Skeletal muscle cell (primary cell): ENCODE measurements at places on chromosomes 1 and 21.

DNA sequence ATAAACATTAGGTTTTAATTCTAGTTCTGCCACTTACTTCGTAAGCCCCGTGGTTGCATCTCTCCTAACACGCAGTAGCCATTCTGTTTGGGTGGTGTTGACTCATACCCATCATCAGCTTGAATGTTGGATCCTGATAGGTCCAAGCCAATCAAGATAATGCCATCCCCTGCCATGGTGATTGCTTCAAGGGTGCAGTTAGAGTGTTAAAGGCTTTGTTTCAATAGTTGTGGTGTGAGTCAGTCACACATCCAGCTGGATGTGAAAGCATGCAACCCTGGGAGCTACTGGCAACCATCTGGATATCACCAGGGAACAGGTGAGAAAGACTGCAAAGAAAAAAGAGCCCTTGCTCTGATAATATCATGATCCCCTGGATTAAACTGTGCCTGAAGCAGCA is 69.1 kb downstream of the OMA1 start:
- no peak for DNase-seq

- no peak for DNase-seq
Observed at GRCh38 chr21:29224006-29224405, 74.7 kb upstream of the BACH1 start.

GRCh38 chr1:63329621-63330330 is 7.4 kb downstream of the FOXD3 start:
- no peak for DNase-seq

- no peak for DNase-seq
Observed at GRCh38 chr1:15231714-15232201, 15.3 kb upstream of the FHAD1 start.

- DNase-seq: no peak
Observed at GRCh38 chr1:173733912-173734311, 19.1 kb downstream of the KLHL20 start.

GRCh38 chr1:18249631-18250030 is 142.0 kb downstream of the IGSF21 start:
- no peak for DNase-seq

DNA sequence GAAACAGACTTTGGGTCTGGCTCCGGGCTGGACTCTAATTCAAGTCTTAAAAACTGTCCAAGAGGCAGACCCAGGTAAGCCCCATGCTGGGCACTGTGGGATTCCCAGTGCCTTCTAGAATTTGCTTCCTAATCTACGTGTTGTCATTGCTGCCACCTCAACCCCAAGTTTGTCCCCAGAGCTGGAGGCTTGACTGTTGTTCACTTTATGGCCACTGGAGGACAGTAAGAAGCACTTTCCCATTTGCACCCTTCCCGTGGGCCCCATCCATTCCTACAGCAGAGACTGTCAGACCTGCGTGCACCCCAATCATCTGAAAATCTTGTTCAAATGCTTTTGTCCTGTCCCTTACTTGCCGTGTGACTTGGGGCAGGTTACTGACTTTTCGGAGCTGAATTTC is 29.4 kb upstream of the VASH2 start:
- DNase-seq: no peak

GRCh38 chr1:180343921-180344769 is 114.1 kb downstream of the LHX4 start:
- DNase-seq: peak; percentile 24

GRCh38 chr1:221632072-221632471 is 109.8 kb downstream of the DUSP10 start:
- DNase-seq: no peak

- no peak for DNase-seq
Observed at GRCh38 chr1:160206036-160206389, 829 bp downstream of the PEA15 start.

- DNase-seq: no peak
Observed at GRCh38 chr21:44648557-44649311, 2.5 kb downstream of the KRTAP10-11 start.

GRCh38 chr1:31505911-31506497 is 70.3 kb upstream of the TINAGL1 start:
- DNase-seq: peak; percentile 61

DNA sequence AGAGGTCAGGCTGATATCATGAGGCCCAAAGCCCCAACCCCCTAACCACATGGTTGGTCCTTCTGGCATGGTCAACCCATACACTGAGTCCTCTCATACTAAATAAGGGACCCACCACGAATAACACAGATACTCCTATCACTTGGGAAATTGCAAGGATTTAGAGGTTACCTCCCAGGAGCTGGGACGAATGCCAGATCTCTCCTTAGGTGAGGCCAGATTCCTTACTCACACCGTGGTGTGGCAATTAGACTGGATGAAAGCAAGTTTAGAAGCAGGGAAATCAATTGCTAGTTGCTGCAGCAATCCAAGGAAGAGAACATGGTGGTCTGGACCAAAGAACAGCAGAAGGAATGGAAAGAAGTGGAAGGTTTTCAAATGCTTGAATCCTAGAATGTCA is 60.1 kb downstream of the IER5 start:
- DNase-seq: no peak

DNA sequence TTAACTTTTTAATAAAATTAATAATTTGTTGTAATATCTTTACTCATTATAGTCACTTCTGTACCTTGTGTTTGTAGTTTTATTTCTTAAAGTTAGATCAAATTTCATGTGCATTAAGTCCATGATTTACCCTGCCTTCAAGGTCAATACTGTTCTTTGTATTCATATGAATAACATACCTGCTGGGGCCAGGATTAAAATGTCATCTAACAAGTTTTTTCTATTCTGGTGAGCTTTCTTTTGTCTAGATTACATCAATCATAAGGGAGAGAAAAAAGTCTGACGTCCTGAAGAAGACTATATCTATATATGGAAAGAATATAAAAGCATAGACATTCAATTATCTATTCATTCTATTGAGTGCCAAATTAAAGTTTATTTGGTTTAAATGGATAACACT is 232.6 kb downstream of the COL11A1 start:
- no peak for DNase-seq

GRCh38 chr1:39105061-39105840 is 79.1 kb downstream of the NDUFS5 start:
- DNase-seq: no peak

DNA sequence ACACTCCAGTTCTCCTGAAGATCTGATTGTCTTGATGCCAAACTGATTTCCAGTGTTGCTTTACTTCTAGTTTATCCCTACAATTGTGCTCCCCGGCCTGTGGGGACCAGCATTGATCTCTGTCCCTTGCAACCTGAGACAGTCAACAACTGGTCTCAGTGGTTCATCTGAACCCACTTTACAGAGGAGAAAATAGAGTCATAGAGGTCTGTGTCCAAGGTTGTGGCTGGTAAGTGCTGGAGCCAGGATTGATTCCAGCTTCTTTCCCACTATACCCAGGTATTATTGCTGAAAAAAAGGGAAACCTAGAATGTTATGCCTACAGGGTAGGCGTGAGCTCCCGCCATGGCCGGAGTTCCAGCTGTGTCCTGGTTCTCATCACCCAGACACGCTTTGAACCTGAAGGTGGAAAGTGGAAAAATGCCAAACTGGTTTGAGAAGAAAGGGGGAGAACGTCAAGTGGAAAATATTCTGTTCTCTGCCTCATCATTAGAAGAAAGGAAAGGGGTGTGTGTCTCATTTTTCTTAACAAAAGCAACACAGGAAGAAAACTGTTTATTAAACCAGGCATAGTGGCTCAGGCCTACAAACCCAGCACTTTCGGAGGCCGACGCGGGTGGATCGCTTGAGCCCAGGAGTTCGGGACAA is 60.7 kb upstream of the ITPKB start:
- DNase-seq: no peak

DNA sequence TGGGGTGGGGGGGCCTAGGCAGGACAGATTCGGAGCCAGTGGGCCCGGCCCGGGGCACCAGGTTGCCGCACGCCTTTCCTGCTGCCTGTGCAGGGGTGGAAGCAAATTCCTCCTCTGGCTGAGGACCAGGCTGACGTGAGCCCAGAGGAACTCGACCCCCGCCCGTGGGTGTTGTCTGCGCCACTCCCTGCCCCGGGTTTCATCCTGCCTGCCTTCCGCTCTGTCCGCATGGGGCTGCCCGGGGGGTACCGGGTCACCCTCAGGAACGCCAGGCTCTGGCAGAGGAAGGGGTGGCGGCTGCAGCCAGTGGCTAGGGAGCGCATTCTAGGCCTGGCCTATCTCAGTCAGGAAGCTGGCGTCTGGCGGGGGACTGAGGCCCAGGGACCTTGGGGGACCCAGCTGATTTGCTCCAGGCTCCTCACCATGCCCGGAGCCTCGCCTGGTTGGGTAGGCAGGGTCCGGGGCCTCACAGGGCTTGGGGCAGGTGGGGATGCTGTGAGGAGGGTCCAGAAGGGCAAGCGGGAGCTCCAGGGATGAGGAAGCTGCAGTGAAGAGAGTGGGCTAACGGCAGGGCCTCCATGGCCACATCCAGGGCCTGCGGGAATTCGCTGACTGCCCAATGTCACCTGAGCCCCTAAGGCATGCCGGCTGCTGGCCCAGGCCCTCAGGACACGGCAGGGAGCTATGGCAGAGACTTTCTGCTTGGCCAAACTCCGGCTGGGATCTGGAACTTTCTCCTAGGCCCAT is 2.4 kb upstream of the IBA57 start:
- peak; percentile 15 for DNase-seq

GRCh38 chr1:225442123-225442505 is 14.3 kb upstream of the LBR start:
- no peak for DNase-seq

DNA sequence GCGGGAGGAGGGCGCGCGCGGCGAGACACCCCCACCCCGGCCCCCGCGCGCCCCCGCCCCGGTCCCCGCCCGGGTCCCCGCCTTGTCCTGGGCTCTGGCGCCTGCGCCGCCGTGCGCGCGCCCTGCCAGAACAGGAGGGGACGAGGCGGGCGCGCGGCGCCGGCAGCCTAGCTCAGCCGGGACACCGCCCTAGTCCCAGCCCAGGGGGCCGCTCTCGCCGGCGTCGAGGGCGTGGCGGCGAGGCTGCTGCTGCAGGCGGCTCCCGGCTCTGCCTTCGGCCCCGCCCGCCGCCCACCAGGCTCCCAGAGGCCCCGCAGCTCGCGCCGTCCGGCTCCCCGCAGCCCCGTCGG is at the start of gene RCAN3:
Gene RCAN3, plus strand, starts transcription at position 128 of the 350 bp plus-strand sequence. CDS start 11,537 bp downstream, outside the sequence.
- peak; percentile 39 for DNase-seq

DNA sequence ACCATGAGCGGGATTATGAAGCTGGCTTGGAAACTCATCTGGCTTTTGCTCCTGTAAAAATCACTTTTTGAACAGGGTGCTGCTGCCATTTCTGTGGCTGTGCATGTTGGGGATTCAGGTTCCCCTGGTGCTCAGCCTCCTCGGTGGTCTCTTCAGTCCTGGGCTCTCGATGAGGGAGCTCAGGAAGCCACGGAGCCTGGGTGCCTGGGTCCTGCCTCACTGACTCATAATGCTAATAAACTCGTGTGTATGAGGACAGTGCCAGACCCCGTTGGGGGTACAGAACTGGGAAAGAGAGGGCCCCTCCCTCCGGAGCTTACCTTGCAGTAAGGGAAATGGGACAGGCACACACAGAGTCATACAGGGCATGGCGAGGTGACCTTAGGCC is 5.8 kb downstream of the COQ8A start:
- no peak for DNase-seq

- DNase-seq: no peak
Observed at GRCh38 chr1:9873992-9874391, 36.1 kb downstream of the CTNNBIP1 start.

DNA sequence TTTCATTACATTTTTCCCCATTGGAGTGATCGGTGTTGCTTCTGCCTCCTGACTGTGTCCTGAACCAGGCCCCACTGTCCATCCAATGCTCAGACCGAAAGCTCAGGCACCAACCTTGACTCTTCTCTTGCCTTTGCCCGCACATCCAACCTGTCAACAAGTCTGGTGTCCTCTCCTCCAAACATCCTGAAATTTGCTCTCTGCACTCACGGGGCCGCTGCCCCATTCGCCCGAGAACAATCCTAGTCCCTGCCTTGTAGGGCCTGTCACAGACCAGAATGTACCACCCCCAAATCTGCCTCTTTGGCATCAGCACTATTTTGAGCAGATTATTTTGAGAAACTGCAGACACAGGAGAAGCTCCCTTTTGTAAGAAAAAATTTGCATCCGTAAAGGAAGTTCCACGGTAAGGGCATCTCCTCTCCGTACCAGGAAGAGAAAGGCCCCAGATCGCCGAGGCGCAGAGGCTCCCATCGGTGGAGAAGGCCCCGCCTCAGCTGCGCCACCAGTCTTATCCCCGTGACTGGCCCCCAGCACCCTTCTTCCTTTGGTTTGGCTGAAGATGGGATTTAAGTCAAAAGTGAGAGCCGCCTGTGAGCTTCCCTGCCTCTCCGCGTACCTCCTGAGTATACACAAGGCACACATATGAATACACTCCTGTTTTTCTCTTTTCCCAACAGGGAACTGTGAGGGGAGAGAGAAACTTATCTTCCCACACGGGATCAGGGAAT is 7.1 kb downstream of the MORN1 start:
- DNase-seq: no peak

GRCh38 chr1:228002792-228003191 is 4.0 kb upstream of the WNT3A start:
- no peak for DNase-seq

DNA sequence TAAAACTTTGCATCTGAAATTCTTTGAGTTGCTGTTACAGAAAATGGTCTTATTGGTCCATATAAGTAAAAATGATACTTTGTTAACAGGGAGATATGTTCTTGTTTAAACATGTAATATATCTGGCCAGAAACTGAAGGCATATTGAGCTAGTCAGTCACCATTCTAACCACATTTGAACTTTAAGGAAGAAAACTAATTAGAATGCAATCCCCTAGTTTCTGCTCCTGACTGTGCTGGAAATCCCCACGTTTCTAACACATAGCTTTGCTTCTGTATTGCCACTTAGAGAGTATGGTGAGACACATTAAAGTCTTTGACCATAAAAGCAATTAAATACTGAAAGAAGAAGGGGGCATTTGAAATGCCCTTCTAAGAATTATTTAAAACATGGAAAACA is 32.1 kb upstream of the HIVEP3 start:
- DNase-seq: no peak

DNA sequence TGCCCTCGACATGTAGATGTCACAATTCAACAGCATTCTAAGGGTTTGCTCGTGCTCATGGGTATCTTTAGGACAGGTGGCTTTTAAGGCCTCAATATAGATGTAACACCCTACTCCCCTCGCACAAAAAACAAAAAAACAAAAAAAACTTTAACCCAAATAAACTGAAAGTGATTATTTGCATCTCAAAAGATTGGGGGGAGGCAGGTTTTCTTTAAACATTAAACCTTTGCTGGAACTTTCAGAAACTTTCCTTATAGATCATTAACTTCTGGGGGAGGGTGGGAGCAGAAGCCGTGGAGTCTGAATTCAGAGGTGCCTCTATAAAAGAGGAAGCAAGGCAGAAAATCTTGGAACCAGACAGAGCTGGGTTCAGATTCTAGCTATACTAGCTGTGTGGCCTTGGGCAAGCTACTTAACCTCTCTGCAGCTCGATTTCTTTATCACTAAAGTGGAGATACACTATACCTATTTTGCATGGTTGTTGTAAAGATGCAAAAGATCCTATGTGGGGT is 3.2 kb upstream of the KIAA1614 start:
- no peak for DNase-seq

GRCh38 chr1:86567341-86567740 is 20.5 kb downstream of the CLCA4 start:
- no peak for DNase-seq

- no peak for DNase-seq
Observed at GRCh38 chr1:4375812-4376211, 278.6 kb upstream of the AJAP1 start.
